ENCODE measurements at places on chromosomes 3 and 15. TPM values are rescaled to one million over a fixed set of nuclear protein-coding genes. Genes with fewer than 3 reads are reported as not detected.

The SPATA12 gene
- not detected for total RNA-seq

The LTF gene
- not detected for total RNA-seq

The CCDC50 gene
- 34.1 TPM for total RNA-seq

The PLSCR5 gene
- not detected for total RNA-seq

DNA sequence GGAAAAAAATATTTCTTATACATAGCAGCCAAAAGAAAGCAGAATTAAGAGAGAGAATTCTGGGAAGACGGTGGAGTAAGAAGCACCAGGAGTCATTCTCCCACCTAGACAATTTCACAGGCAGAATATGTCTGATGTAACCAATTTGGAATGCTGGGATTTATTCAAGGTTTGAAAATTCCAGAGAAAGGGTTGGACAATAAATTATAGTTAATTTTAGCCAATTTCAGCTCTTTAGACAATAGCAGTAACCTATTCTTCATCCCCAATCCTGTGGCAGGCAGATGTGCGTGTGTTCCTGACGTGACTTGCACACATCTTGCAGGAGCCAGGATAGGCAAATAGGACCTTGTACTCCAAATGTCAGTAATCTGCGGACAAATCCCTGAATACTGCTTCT lies 541.0 kb upstream of the NAALADL2 start:
- no peak for DNase-seq

GRCh38 chr3:71395470-71395869 lies 188.1 kb downstream of the FOXP1 start:
- no peak for DNase-seq

DNA sequence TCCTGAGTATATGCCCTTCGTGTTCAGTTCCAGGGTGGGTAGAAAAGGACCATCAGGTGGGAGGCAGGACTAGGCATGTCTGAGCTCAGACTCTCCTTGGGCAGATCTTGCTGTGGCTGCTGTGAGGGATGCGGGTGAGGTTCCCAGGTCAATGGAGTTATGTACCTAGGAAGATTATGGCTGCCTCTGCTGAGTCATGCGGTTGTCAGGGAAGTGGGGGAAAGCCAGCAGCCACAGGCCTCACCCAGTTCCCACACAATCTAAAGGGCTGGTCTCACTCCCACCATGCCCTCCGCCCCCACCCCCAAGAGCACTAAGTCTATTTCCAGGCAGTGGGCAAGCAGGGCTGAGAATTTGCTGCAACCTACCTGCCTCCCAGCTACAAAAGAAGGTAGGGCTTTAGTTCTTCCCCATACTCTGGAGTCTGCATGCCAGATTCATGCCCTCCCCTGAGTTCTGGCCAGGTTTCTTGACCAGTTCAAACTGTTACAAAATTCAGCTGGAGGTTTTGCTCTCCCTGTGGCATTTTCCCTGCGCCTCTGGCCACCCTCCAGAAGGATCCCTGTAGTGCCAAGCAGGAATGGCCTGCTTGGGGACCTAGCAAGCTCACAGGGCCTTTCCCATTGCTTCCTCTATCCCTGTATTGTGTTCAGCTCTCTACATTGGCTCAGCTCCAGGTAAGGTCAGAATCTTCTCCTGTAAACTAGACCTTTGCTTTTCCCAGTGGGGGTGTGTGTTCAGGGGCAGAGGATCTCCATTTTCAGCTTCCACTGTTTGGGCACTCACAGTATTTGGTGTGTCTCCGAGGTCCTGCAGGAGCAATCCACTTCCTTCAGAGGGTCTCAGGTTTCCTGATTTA lies 12.7 kb upstream of the TMCO5A start:
- no peak for DNase-seq

DNA sequence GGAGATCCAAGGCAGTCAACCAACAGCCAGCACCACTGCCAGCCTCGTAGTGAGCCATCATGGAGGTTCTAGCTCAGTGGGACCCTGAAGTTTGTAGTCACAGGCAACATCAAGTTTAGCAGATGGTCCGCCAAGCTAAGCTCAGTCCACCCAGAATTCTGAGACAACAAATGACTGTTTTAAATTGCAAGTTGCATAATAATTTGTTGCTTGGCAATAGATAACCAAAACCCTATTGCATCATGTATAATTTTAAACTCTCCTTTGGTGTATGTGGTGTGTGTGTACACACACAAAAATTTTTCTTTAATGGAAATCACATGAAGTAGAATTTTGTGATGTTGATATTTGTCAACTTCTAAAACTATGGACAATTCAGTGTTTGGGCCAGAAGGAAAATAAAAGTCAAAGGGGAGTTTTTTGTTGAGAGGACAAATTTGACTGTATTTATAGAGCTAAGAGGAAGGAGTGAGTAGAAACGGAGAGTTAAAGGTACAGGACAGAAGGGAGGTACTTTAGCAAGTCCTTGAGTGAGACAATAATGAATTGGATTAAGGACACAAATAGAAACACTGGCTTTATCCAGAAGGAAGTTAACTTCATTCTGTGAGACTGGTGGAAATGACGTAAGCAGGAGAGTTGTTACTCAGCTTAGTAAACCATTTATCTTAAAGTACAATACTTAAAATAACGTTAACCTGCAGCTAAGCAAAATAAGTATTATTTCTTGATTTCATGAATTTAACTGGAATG lies 83.6 kb downstream of the NCEH1 start:
- DNase-seq, result no peak

GRCh38 chr15:88657326-88658069 lies 18.7 kb downstream of the ISG20 start:
- DNase-seq, result peak; percentile 56

GRCh38 chr15:80721476-80721875 lies 26.4 kb downstream of the ABHD17C start:
- DNase-seq, result no peak

- DNase-seq, result no peak
Measured at GRCh38 chr15:34799149-34800101, 4.1 kb upstream of the ACTC1 start.

Measured in activated CD4-positive, alpha-beta T cell treated with anti-CD3 and anti-CD28 coated beads, Interleukin-2, amount 10 ng/mL, durations not matched to agents 24 days and 14 days (primary cell).